ENCODE measurements at places on chromosomes 2 and 18. TPM values are rescaled to one million over a fixed set of nuclear protein-coding genes. Genes with fewer than 3 reads are reported as not detected.

ABCG8 gene
- 6.7 TPM for total RNA-seq

MAPK4 gene
- 22.2 TPM for total RNA-seq

RAB31 gene
- 50.0 TPM for total RNA-seq

STARD6 gene
- total RNA-seq, result not detected

IAH1 gene
- 34.9 TPM for total RNA-seq

GRCh38 chr2:161423421-161424393 lies 7.6 kb downstream of the TBR1 start:
- peak; percentile 64 for DNase-seq

DNA sequence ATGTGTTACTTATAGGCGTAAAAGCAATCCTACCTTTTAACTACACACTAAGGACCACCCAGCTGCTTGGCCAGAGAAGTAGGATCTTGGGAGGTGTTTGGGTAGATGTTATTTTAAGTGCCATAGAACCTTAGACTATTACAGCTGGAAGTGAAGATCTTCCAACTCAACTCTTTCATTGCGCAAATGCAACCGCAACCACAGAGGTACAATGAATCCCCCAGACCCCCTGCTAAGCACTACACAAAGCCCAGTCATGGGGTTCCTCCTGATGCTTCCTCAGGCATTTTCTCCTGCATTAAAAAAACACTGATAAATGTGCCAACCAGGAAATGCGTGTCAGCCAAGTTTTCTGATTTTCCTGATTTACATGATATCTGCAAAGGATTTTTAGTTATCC lies 246.0 kb downstream of the LRRTM1 start:
- DNase-seq, result no peak

DNA sequence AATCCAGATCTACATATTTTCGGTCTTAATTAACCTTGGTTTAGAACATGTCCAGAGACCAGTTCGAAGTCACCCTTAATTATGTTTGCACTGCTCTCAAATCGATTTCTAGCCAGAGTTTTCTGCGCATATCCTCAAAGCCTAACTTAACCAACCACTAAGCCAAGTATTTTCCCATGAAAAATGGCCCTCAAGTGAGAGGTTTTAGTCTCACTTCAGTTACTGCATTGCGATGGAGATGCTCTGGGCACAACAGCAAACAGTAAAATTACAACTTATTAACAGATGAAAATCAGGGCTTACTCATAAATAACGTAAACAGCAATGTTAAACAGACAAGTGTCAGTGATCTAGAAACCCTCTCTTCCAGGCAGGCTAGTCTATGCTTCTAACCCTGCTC lies 4.5 kb downstream of the RTN4 start:
- no peak for DNase-seq

DNA sequence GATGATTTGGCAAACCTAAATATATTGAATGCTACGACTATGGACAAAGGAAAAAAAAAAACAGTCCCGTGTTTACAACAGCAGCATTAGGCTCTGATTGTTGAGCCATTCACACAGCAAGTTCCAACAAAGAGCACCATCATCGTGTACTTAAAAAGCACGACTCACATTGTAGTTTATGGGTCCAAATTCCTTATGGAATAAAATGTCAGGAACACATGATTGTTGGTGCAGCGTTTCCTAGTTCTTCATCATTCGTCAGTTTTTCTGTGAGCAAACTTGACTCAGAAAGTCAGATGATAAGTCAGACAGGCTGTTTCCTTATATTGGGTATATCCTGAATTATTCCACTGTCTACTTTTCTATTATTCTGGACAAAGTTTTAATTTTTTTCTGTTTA lies 10.0 kb upstream of the KIDINS220 start:
- no peak for DNase-seq

GRCh38 chr2:119028327-119029174 lies 86.6 kb downstream of the MARCO start:
- DNase-seq, result peak; percentile 37

DNA sequence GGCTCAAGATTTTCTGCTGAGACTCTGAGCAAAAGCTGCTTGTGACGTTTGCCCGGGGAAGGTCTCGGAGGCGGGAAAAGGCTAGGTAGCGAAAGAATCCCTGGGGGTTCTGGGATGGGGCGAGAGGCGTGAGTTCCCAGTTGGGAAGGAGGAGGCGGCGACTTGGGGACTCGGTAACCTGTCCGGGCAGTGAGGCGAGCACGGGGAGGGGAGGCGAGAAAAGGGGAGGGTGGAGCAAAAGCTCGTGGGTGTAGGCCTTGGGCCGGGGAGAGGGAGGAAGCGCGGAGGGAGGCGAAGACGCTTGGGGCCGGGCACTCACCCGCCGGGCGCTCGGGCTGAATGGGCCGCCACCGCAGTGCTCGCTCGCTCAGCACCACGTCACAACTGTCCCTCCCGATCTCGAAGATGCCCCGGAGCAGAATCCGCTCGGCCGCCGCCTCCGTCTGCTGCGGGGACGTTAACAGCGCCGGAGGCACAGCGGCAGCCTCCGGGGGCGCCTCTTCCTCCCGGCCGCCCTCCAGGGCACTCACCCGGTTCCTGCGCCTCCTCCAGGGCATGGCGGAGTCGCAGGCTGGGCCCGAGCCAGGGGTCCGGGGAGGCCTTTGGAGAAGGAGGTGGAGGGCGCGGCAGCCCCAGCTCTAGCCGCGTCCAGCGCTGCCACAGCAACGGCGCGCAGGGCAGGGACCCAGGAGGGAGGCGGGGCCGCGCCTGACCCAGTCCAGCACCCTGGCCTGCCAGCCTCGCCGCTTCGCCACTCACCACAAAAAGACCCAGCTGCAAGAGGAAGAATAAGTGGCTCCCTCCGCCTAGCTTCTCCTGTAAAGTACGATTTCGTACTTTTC lies at the start of gene CERKL:
TSS of gene CERKL (minus strand) at position 656 of the 842 bp plus-strand sequence. CDS start at position 557, 99 bp downstream.
- DNase-seq, result peak; percentile 68

All from stomach (tissue), 19 donors.